ENCODE measurements at places on chromosomes 3 and 15.

DNA sequence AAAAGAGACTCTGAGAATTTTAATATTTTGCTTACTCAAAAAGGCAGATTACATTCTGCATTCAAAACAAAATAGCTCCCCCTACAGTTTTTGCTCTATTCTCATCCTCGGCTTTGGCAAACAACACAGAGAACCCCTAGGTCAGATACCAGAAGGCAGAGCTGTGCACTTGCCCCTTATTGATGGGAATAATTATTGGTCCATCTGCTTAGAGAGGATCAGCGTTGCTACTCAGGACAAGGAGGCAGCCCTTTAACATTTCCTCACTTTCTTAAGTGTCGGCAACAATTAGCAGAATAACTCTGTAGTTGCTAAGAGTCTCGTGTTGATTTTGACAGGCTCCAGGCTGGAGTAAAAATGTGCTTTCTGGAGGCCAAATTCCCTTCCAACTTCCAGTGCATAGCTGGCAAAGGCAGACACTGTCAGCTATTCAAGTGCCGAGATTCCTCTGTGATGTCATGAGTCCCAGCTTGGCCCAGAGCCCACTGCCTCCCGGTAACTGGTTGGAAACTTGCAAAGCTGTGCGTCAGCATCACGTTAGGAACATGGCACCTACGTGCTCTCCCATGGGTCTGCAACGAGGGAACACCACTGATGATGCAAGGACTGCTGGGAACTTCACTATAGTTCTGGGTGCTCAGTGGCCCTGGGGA is 482.7 kb upstream of the ADAMTS9 start:
- DNase-seq = no peak

DNA sequence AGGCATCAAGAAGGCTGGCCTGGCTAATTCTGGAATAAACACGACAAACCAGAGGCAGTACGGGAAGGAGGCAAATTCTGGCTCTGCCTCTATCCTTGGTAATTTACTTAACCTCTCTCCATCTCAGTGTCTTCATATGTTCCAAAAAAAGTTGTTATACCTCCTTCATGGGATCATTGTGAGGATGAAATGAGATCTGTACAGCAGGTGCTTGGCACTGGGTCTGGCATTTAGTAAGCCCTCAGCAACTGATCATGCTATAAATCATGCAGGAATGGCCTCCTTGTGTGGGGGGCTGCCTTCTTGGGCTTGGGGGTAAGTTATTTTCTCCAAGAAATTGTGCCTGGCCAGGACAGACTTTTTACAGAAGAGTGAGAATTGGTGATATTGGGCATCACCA is 38.3 kb upstream of the TRA2B start:
- no peak for DNase-seq

GRCh38 chr3:50162034-50162883 is 7.1 kb downstream of the SEMA3F start:
- no peak for DNase-seq

DNA sequence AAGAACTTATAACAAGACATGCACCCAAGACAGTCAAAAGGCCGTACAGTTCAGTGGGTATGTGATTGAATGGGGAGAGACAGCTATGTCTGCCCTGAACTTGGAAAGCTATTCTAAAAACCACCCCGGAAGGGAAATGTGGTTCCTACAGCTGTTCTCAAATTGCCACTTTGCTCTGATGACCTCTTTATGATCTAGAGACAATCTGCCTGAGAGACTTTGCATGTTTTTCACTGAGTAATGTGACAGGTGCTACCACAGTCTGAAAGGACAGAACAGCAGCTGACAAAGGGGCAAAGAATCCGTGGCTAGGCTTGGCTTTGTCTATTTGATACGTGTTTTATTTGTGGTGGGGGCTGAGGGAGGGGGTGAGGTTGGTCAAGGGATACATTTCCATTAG is 148.3 kb upstream of the NPHP3 start:
- DNase-seq = peak; percentile 64

- no peak for DNase-seq
These were observed 52.5 kb downstream of the ADCY5 start for GRCh38 chr3:123396171-123397049.

GRCh38 chr3:49673121-49673714 is 933 bp upstream of the APEH start:
- no peak for DNase-seq

- DNase-seq = no peak
These were observed 118.0 kb upstream of the SLC24A5 start for GRCh38 chr15:48002767-48003166.

- DNase-seq = peak; percentile 24
These were observed 311.4 kb downstream of the TBC1D5 start for GRCh38 chr3:17431004-17431403.

DNA sequence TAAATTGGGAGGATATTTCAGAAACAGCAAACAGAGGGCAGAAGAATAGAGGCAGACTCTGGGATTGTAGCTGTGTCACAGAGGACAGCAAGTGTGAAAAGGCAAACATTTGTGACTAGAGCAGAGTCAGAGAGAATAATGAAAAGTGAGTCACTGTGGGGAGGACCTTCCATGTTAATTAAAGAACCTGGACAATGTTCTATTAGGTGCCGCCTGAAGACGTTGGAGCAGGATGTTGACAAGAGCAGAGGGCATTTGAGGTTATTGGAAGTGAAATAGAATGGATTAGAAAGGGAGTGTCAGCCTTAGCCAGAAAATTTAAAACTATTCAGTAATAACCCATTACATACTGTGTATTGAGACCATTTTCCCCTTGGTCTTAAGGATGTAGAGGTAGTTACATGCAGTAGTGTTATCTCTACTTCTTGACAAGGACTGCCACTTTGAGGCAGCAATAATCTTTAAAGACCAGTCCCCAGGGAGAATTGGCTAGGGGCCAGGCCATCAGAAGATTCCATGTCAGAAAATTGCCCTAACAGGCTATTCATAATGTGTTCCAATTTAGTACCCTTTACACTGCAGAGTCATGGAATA is 5.8 kb downstream of the ACKR2 start:
- DNase-seq = peak; percentile 36

DNA sequence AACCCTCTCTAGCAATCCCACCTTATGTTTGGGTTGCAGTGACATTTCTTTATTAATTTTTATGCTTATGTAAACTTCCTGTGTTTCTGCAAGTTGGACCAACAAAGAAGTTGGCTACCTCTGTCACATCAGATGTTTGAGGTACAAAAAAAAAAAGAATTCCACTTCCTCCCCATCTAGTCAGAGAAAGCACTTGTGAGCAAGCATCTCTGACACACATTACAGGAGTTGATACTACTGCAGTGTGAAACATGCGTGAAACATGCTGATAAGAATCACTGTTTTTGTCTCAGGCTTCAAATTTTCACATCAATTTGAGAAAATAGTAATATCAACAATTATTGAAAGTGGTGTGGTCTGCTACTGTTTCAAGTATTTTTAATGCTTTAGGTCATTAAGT is 1.3 kb downstream of the SCAANT1 start:
- no peak for DNase-seq

Measured in NCI-H748 treated with DMSO at 0.1 percent for 48 hours (cell line).